ENCODE measurements at places on chromosomes 12 and 14.

- no peak for DNase-seq
Measured at GRCh38 chr12:132373901-132374611, 44.7 kb upstream of the GALNT9 start.

GRCh38 chr12:40953076-40953475 lies 235.0 kb upstream of the PDZRN4 start:
- DNase-seq: no peak

DNA sequence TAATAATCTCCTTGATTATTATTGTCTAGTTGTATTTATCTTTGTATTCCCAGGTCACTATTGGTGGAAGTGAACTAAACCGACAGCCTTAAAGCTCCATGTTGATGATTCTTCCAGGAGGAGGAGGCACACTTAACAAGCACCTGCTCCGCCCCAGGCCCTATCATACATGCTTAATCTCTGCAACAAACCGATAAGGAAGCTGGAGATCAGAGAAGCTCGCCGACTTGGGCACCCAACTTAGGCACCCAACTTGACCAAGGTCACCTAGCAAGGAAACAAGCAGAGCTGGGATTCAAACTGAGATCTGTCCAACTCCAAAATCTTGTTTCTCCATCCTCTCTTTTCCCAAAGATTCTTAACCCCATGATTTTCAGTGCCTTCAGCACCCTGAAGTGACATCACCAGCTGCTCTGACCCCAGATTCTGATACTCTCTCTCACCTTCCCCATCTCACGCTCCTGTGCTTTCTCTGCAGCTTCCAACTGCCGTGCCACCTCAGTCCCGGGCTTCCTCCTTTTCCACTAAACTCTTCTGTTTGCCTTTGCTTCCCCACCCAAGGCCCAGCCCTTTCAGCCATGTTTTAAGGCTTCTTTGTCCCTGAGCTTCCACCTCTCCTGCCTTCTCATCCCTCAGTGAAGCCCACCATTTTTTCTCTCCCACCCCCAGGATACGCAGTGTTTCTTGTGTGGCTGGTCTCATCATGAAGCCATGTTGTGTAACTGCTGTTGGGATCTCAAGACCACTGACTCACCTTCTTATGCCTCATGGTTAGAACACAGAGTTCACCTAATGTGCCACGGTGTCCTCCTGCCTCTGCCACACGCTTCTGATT lies 6.6 kb upstream of the KRT18 start:
- no peak for DNase-seq

DNA sequence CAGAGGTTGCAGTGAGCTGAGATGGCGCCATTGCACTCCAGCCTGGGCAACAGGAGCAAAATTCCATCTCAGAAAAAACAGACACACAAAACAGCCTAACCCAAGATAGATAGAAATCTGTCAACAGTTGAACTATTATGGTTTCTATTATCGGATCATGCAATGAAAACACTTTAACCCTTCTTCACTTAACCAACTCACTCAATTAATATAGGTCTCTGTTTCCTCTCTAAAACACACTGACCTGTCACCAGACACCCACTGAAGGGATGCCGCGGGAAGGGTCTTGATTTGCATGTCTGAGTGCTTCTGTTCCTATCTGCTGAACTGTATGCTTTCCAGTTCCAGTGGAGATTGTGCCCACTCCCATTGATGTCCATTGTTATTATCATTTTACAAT lies 38.0 kb upstream of the NUDT4 start:
- DNase-seq: no peak

- no peak for DNase-seq
Measured at GRCh38 chr12:70353780-70354660, 12.1 kb upstream of the KCNMB4 start.

GRCh38 chr12:49549735-49550692 lies 11.2 kb downstream of the KCNH3 start:
- DNase-seq: no peak

GRCh38 chr12:62170241-62170640 lies 90.0 kb upstream of the USP15 start:
- DNase-seq: no peak

- no peak for DNase-seq
Measured at GRCh38 chr12:70732287-70732686, 95.1 kb upstream of the PTPRB start.

- DNase-seq: no peak
Measured at GRCh38 chr12:102958073-102958829, 777 bp downstream of the ASCL1 start.

GRCh38 chr12:55997535-55997859 lies 421 bp downstream of the SUOX start:
- DNase-seq: no peak

DNA sequence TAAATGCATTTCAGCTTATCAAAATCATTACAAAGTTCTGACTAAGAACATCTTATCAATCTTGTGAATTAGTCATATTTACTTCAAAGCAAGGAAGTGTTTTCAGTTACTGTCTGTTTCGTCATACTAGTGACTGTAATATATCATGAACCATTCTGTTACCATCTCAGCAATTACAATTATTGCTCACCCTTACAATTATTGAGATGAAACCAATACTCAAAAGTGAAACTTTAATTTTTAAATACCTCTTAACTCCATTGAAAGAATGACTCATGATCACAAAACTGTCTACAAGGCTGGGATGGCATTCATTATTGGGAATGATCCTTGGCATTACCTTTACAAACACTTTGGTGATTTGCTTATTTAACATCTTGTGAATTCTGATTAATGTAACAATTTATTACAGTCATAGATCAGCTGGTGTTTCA lies 90.3 kb downstream of the RPS6KA5 start:
- no peak for DNase-seq

DNA sequence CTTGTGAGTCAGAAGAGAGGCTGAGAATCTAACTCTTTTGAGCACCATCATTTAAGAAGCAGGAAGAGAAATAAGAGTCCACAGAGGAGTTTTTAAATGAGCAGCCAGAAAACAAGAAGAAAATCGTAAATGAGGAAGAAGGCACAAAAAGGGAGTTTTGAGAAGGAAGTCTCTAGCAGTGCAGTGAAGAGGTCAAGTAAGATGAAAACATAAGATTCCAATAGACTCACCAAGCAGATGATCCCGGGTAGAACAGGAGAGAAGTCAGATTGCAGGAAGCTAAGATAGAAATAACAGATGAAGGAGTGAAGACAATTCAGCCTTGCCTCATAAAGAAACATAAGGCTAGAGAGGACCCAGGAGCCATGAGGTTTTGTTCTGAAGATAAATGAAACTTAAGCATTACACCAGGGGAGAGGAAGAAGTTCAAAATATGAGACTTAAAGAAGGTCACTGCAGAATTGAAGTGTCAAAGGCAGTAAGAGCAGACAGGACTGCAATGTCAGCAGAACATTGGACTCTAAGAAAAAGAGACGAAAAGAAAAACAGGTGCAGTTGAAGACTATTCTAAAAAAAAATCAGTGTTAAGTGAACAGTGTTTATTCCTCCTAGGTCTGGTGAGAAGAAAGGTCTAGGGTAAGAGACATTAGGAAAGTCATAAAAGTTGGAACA lies 229.0 kb downstream of the SEC23A start:
- no peak for DNase-seq

DNA sequence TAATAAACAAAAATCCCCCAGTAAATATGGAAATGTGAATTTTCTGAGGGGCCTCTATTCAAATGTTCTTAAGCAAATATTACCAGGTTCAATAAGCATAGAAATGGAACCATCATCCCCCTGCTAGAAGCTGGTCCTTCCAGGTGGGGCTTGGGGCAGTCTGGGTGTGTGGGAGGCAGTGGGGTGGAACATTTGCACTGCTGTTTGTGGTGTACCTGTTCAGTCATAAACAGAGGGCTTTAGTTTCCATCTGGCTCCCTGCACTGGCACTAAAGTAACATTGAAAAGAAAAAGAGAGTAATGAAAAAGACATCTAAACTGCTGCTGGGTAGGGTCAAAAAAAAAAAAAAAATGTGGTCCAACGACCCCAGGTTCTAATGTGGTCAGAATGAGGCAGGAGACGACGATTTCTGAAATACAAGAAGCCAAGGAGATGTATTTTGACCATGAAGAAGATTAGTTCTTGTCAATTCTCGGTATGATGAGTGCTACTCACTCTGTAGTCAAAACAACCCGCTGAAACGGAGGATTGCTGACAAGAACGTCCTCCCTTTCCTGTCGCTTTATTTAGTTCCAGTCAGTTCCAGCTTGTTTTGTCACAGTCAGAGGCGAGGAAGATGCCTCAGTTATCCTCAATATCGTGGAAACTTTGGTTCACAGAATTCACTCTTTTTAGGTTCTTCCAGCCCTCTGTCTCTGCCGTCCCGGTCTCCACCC lies 44.2 kb upstream of the MANSC4 start:
- DNase-seq: no peak

DNA sequence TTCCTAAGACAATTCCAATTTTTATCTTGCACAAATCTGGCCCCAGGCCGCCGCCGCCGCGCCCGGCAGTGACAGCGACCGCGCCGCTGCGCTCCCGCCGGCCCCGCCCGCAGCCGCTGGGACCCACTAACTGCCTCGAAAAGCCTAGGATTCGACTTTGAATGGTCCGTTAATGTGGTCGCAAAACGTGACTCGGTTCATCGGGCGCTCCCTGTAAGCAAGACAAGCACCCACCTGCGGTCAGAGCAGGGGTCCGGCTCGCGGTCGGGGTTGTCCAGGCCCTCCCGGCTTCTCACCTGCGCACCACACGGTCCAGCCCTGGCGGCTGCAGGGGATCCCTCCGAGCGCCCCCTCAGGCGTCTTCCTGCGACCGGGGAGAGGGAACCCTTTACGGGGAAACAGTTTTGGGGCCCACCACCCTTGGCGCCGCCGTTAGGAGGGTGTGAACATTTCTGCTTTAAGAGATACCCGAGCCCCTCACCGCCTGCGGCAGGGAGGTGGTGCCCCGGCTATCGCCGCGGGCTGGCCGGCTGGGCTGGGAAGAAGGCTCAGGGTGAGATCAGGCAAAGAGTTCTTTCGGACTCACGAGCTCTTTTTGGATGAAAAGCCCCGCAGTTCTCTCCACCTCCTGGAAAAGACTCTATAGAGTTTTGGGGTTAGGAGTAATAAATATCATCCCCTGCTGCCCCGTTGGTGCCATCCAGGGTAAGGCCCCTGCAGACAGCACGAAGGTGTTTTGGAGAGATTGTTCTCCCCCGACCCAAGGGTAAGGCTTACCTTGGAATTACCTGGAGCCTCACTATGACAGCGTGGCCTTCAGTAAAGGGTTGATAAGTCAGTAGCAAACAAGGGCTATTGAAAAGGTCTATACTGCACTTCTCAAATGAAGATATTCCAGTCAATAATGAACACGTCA lies 13.6 kb upstream of the FOXJ2 start:
- no peak for DNase-seq

- DNase-seq: peak; percentile 78
Measured at GRCh38 chr14:21476523-21476924, 235 bp downstream of the RAB2B start.

GRCh38 chr12:62328296-62328921 lies 68.2 kb downstream of the USP15 start:
- DNase-seq: no peak
